Gastroesophageal sphincter (tissue), 4 donors: ENCODE measurements at places on chromosomes 12 and 14.

DNA sequence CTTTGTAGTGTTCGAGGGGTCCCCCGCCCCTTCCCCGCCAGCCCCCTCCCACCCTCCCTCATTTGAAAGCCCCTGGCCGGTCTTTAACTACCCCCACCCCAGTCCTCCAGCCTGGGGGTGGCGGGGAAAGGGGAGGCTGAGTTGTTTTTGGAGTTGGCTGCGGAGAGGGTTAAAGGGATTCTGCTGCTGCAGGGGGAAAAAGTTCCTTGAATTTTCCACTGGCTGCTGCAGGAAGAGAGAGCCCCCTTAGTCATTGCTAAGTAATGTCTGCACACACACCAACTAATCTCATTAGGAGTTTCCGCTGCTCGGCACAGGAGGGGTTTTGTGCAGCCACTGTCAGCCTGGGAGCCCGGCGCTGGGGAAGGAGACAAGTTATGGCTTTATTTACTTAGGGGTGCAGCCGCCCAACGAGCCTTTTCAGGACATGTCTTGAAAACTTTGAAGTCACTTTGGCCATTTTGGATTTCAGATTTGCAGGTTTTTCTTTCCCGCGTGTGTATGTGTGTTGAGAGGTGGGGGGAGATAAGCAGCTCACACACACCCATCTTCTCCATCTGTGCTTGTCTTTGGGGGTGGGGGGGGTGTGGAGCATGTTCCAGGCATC, 1.8 kb downstream of the ELK3 start:
- no peak for ATAC-seq

DNA sequence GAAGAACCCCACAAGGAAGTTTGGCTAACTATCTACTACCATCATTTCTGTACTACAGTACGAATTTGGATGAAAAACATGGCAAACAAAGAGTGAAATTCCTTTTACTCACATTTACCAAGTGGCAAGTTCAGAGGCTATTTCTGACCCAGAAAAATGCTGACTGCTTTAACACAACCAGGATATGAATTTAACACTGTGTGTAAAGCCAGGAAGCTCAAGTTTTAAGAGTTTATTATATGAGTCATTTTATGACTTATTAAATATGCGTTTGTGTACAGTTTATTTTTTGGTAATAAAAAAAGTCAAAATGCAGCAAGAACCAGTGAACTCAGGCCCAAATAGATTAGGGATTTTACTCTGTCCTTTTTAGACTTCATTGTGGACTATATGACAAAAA, 58.4 kb upstream of the STAC3 start:
- ATAC-seq: no peak

- peak; percentile 7 for ATAC-seq
Observed at GRCh38 chr12:86601550-86602308, 345.5 kb upstream of the MGAT4C start.

GRCh38 chr12:77442633-77443032, 377.3 kb upstream of the E2F7 start:
- no peak for ATAC-seq

DNA sequence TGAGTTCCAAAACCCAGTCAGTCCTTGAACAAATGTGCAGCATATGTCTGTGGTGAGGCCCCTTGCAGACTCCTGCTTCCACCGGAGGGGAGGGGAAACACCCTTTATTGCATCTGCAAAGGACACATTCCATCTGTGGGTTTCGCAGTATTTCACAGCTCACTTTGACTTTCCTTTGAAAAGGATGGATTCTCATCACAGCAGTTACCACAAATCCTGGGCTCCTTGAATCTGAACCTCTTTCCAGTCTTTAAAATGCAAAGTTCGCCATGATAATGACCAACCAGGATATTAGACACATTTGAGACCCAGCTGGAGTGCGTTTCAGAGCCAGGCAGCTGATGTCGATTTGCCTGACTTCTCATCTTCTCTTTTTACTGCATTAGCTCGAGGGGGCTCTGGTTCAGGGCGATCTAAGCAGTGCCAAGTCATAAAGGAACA, 242.4 kb downstream of the SLC15A4 start:
- no peak for ATAC-seq

GRCh38 chr14:74574090-74574433, 38.0 kb downstream of the LTBP2 start:
- no peak for ATAC-seq

DNA sequence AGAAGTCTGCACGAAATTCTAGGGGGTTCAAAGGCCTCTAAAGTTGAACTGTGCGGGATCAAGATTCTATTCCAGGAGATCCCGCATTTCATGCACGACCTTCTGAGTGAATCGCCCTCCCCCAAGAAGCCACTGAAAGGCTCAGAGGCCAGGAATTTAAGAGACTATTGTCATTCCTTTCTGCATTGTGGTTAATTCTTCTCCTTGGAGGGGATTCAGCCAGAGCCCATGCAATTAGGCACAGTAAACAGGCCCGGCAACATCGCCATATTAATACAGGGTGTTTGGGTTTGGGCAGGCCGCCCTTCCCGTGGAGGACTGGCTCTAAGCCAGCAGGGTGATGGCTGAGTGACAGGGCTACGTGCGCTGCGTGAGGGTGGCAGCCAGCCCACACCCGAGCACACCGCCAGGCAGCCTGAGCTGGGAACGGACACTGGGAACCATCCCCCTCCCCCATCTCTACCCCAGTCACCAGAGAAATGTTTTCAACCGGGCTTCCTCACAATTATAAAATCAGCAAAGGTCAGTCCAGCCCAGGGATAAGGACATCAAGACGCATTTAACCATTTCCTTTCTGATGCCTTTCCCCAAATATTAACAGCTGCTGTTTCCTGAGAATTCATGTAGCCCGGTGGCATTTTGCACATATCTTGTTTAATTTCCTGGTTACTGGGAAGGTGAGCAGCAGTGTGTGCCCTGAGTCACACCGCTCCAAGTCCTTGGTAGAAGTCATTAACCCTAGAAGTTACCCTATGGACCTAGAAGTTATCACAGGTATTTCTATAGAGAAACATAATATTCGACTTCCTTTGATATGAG, 12.5 kb downstream of the EGLN3 start:
- ATAC-seq: peak; percentile 96

DNA sequence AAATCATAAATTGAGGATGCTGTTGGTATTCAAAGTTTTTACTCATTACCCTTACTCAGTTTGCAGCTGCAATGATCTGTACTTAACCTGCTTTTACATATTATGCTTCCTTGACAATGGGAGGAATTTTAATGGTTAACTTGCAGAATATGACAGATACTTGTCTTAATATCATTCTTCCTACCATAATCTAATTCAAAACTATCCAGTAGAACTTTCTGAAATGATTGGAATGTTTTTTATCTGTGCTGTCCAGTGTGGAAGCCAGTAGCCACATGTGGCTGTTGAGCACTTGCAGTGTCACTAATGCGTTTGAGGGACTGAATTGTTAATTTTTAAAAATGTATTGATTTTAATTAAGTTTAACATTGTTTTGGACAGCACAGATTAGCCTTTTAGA, 23.5 kb downstream of the FGFR1OP2 start:
- no peak for ATAC-seq

GRCh38 chr12:128627659-128628058, 196.1 kb downstream of the SLC15A4 start:
- ATAC-seq: no peak
